ENCODE measurements at places on chromosomes 4 and X. TPM values are rescaled to one million over a fixed set of nuclear protein-coding genes. Genes with fewer than 3 reads are reported as not detected.

GRCh38 chrX:108070891-108071290, 20.5 kb downstream of the PSMD10 start:
- no peak for DNase-seq

DNA sequence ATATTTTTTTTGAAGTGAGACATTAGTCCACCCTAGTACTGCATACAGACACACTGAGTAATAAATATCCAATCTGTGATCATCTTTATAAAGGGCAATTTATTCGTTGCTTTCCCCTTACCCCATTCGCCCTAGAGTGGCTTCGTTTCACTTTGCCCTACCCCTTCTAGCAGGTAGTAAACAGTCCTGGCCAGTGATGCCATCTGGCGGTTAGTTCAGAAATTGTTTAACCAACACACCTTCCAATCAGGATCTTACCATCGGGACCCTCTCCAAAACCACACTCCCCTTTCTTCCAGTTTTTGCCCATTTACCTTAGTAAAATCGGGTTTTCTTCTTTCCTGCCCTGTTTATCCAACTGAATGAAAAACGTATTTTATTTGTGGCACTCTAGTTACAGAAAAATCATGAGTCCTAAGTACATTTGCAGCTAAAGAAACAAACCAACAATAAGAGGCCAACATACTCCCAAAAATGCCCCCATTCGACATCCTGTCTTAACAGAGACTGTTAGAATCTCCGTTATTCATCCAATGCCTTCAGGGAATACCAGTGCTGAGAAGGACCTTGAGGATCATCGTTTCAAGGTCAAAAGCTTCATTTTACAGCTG, 2.2 kb downstream of the PPA2 start:
- peak; percentile 60 for DNase-seq

- DNase-seq, result no peak
Measured at GRCh38 chrX:119201570-119201969, 34.5 kb upstream of the PGRMC1 start.

DNA sequence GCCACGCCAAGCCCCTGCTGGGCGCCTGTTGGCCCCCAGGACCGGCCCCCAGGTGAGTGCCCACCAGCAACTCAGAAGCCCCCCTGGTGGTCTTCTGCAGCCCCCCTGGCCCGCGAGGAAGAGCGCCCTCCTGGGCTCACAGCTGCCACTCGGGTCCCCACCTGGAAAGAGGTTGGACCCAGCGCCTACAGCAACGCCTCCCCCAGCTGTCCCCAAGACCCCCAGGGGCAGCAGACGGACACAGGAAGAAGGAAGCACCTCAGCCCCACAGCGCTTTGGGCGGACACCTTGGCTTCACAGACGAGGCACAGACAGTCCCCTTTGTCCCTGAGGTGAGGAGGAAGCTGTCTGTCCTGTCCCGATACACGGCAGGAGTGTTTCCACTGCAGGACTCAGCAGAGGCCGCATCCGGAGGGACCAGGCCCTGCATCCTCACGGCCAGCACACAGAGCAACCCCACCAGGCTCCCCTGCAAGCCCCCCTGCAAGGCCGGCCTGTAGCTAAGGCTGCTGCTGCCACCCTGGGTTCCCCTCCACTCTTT, 115.6 kb upstream of the NKX1-1 start:
- DNase-seq, result no peak

DNA sequence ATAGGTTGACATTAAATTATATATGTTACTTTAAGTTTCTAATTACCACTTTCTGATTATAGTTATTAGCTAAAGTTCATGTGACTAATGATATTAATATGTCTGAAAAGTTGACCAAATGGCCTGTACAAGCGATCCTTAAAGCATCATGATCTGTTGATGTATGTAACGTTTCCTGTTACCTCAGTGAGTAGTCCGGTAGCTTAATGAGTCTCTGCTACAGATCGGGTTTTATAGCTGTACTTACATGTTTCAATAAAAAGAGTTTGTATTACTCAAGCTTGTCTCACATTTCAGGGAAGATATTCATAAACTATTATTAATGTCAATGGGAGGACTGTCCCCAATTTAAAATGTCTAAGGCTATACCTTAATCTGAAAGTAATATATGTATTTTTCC, 246.3 kb downstream of the PPP3CA start:
- DNase-seq, result no peak

DNA sequence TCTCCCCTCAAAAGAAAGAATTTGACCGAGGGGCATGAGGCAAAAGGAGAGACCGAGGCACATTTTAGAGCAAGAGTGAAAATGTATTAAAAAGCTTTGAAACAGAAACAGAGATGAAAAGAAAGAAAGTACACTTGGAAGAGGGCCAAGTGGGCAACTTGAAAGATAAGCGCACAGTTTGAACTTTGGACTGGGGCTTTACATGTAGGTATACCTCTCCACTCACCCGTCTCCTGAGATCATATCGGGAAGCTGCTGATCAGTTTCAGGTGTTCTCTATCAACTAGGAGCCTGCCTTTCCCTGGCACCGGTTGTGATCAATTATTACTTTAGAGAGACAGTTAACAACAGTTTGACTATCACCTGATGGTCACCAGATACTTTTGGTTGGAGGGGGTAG, 2666.5 kb downstream of the ARAP2 start:
- DNase-seq, result no peak

DNA sequence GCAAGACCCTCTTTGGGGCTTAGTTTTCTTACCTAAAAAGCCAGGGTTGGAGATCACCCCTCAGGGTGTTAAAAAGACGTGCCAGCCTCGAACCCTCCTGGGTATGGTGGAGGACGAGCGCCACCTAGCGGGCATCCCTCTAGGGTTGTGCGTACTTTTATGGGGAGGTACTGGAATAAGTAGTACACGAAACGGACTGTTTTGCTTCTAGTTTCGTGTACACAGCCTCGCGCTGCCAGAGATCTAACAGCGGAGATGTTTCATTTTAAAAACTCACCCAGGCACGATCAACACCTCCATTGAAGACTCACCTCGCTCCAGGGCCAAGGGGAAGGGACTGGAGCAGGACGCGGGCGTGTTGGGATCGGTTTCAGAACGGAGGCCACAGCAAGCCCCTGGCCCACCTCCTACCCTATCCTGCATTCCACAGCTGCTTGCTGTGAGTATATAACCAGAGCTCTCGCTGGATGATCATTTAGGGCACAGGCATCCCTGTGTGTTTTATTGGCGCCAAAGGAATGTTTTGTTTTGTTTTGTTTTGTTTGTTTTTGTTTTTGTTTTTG, 4.8 kb upstream of the NKX3-2 start:
- DNase-seq, result peak; percentile 78

Gene TRIM61
- polyA plus RNA-seq, result 5.2 TPM

Gene ALAS2
- polyA plus RNA-seq, result 22.1 TPM

- DNase-seq, result no peak
Measured at GRCh38 chrX:103556963-103557612, 28.2 kb upstream of the TCEAL4 start.

- no peak for DNase-seq
Measured at GRCh38 chrX:135923353-135923752, 29.8 kb downstream of the SAGE1 start.

DNA sequence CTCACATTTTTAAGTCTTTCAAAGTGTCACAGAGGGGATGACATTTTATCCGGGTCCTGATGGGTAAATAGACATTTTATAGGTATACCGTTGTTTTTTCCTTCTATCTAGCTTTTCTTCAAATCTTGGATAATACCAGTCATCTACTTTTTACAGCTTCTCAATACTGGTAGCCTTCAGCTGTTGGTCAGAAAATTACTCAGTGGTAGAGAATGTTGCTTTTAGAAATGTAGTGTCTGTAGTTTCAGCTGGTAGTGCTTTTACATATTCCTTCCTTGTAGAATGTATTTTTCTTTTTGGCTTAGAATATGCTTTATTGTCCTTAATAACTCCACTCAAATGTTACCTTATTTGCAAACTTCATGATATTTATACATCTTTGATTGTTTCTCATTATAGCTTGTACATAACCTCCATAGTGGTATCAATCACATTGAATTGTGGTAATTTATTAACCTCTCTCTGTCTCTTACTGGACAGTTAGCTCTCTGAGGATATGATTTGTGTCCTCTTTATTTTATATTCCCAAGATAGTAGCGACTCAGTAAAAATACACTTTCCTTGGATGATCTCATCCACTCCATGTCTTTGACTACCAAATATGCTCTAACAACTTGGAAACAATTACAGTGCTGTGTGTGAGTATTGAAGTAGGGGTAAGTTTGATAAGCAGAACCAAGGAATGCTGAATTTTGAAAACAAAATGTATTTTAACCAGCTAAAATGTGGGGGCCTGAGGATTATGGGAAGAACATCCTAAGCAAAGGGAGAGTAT, 53.8 kb downstream of the RAP1GDS1 start:
- no peak for DNase-seq

- DNase-seq, result no peak
Measured at GRCh38 chr4:184782731-184783373, 42.9 kb downstream of the ACSL1 start.

Gene GPR143
- 5.3 TPM for polyA plus RNA-seq

Gene TLR3
- polyA plus RNA-seq, result 13.3 TPM

DNA sequence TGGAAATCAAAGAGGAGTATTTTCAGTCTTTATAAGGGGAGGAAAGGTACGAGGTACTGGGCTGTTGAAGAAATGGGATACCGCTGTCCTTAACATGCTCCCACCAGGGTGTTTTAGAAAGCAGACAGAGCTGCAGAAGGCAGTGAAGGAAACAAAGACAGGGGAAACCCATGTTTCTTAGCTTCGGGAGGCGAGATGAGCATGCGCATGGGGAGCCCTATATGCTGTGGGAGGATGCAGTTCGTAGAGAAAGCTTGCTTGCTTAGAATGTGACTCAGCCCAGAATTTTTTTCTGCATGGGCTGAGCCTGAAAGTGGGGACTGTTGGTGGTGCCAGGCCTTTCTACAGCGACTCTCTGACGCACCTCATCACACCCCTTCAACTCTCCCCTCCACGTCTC, 28.8 kb upstream of the SCOC start:
- DNase-seq, result no peak

GRCh38 chr4:102868153-102868780, 525 bp upstream of the CISD2 start:
- DNase-seq, result no peak

DNA sequence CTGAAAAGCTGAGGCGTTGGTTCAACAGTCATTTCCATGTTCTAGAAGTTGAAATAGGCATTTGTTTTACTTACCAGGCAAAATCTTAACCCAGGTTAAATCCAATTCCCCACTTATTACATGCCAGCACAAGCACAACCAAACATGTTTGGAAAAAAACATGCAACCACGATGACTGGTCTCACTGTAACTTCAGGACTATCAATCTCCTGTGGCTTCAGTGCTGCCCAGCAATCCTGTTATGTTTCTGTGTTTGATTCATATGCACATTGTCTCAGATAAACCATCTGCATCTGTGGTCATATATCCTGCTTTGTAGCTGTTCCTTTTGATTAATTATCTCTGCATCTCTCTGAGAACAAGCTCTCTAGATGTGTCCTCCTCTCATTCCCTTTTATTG, 28.3 kb downstream of the PRDM8 start:
- DNase-seq, result no peak

GRCh38 chr4:114423582-114423981, 175.0 kb upstream of the UGT8 start:
- no peak for DNase-seq

DNA sequence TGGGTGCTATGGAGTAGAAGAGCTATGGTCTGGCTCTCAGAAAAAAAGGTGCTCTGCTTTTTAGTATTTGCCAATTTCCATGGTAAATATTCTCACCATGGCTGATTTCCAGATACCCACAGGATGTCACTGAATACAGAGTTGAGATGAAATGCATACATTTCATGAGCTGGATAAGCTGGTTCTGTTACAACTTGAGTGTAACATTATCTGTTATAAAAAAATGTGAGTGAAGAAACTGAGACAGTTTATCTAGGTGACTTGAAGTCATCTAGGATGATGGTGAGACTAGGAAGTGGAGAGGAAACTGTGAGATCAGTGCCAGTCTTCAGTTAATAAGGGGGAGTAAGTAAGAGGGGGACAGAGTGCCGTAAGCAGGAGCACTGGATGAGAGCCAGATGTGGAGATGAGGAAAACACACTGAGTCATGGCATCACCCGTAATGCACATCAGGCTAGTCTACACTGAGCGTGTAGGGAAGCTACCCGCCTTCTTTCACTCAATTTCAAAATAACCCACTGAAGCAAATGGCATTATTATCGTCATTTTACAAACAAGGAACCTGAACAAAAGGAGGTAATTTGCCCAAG, 5.0 kb downstream of the HPSE start:
- DNase-seq, result no peak

GRCh38 chr4:38935391-38936073, 67.9 kb downstream of the FAM114A1 start:
- no peak for DNase-seq

GRCh38 chr4:1568855-1569460, 115.2 kb downstream of the FAM53A start:
- no peak for DNase-seq

DNA sequence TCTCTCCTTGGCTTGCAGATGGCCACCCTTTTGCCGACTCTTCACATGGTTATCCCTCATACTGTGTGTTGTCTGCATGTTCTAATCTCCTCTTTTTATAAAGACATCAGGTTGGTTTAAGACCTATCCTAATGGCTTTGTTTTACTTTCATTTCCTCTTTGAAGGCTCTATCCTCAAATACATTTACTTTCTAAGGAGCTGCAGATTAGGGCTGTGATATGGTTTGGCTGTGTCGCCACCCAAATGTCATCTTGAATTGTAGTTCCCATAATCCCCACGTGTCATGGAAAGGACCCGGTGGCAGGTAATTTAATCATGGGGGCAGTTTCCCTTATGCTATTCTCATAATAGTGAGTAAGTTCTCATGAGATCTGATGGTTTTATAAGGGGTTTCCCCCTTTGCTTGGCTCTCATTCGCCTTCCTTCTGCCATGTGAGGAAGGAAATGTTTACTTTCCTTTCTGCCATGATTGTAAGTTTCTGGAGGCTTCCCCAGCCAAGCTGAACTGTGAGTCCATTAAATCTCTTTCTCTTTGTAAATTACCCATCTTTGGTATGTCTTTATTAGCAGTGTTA, 204.5 kb downstream of the RELL1 start:
- no peak for DNase-seq

Gene SPANXN3
- not detected for polyA plus RNA-seq

- DNase-seq, result no peak
Measured at GRCh38 chr4:186204103-186204559, 12.8 kb downstream of the CYP4V2 start.

- DNase-seq, result no peak
Measured at GRCh38 chr4:135508006-135508714, 1306.6 kb upstream of the PABPC4L start.

GRCh38 chr4:174091130-174091529, 192.3 kb downstream of the FBXO8 start:
- DNase-seq, result no peak

GRCh38 chr4:11155208-11155867, 273.4 kb downstream of the HS3ST1 start:
- peak; percentile 47 for DNase-seq

DNA sequence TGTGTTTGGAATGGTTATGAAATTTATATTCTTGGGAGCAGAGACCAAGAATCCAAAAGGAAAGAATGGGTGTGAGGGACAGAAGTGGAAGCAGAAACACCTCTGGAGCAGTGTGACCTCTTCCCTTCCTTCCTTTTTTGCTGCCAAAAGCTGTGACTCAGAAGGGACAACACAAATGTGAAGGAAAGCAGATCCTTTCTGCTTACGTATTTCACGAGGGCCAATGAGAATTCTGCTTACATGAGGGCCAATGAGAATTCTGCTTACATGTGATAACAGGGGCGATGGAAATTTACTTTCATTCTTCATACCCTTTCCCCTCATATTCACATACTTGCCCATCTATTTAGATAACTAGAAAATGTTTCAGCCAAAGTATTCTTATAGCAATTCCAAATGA, 404.6 kb downstream of the PRDM5 start:
- peak; percentile 14 for DNase-seq

Gene LGI2
- 5.7 TPM for polyA plus RNA-seq
